Putamen (tissue), 1 donor: ENCODE measurements at places on chromosomes 2 and 18.

GRCh38 chr2:143852759-143853158 lies 667.2 kb downstream of the ZEB2 start:
- DNase-seq: no peak

DNA sequence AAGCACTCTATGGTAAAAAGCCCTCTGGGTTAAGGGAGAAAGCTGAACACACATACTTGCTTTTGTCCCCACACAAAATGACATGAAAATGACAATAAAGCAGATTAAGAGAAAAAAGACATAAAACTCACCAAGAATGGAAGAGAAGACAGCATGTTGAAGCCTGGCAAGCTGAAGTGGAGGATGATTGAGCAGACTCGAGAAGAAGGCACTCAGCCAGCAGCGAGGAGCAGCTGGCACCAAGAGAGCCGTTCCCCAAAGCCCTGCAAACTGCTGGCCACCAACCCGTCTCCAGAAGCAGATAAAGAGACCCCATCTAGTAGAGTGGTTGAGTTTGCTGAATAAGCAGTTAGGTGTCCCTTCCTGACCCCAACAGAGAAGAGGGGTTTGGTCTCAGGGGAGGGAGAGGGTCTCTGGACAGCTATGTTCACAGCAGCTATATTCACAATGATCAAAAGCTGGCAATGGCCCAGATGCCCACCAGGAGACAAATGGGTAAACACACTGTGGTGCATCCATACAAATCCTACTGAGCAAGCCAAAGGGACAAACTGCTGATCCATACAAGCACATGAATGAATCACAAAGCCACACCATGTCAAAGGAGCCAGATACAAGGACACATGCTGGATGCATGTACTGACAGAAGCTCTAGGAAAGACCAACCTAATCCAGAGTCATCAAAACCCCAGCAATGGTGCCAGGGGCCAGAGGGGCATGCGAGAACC lies 36.9 kb downstream of the FAM168B start:
- DNase-seq: no peak

DNA sequence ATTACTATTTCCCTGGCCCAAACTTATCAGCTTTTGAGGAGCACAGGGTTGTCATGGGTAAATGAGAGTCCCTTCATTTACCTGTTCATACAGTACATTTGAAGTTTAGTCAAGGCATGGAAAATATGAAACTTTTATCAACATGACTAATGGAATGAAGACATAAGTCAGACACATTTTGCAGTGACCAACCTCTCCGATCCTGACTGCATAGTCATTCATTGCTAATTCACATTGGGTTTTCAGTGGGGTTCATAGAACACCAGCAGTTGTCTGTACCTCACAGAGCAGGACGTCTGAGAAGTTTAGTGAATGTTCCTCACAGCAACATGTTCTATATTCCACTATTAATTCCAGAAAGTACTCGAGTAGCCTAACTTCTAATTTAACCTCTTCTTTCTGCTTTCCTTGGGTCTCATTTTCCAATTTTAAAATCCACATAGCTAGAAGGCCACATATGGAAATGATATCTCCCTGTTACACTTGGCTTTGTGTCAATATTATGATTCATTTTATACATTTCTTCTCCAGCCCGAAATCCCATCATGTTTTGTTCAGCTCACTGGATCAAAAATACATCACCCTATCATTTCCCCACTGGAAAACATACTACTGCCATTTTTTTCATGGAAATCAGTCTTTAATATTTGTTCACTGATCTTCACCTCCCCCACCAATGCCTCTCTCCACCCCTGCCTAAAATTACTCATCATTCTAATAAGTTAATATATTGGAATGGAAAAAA lies 65.9 kb downstream of the CDH20 start:
- no peak for DNase-seq

DNA sequence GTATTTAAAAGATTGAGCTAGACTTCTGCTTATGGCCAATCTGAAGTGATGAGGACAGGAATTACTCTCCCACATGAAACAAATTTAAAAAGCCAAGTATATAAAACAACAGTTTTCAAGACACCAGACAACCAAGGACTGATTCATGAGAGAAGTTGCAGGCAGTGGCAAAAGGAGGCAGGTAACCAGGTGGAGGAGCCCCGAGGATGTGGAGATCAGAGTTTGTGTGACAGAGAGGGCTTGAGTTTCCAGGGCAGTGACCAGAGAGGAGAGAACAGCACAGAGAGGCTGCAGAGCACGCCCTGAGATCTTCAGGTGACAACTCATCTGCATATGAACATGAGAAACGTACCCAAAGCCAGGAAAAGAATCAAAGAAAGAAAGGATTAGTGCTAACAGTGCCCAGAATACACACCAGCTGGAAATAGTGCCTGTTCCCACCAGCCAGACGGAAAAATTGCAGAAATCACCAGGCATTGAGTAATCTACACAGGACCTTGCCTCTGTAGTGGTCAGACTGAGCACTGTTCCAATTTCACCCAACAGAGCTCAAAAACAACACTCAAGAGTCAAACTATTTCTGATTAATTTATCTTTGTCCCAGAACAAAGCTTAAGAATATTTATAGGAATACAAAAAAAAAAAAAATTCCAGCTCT lies 173.1 kb downstream of the SEPTIN10 start:
- DNase-seq: no peak

GRCh38 chr2:128464456-128464855 lies 145.8 kb upstream of the HS6ST1 start:
- no peak for DNase-seq

GRCh38 chr18:61133783-61134182 lies 199.4 kb upstream of the CDH20 start:
- no peak for DNase-seq

GRCh38 chr2:75424936-75425619 lies 135.7 kb downstream of the EVA1A start:
- no peak for DNase-seq

DNA sequence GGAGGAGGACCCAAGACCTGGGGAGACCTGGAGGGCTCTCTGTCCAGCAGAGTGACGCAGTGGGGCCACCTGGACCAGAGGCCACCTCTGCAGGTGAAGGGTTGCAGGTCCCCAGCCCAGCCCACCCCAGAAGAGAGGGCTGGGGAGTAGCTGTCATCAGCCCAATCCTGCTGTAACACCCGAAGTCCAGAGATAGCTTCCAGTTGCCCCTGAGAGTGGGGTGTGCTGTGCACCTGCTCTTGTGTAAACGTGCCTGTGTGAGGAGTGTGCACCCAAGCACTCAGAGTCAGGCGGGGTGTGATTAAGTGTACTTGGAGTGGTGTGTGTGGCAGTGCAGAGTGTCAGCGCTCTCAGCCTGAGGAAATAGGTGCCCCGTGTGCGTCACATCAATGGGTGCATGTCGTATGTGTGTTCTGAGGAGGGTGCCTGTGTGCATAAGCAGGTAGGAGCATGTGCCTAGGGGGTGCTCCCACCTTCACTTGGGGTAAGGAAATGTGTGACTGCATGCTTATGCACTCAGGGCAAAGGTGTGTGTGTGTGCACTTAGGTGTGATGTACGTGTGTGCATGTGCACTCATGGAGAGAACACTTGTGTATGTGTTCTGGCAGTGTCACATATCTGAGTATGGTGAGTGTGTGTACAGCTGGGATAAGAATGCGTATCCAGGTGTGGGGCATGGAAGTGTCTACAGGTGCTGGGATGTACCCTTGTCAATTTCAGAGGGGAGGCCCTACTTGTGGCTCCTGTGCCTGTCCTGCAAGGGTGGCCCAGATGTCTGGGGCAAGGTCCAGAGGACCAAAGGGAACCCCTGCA lies 672 bp downstream of the ATP6V1B1 start:
- DNase-seq: no peak

DNA sequence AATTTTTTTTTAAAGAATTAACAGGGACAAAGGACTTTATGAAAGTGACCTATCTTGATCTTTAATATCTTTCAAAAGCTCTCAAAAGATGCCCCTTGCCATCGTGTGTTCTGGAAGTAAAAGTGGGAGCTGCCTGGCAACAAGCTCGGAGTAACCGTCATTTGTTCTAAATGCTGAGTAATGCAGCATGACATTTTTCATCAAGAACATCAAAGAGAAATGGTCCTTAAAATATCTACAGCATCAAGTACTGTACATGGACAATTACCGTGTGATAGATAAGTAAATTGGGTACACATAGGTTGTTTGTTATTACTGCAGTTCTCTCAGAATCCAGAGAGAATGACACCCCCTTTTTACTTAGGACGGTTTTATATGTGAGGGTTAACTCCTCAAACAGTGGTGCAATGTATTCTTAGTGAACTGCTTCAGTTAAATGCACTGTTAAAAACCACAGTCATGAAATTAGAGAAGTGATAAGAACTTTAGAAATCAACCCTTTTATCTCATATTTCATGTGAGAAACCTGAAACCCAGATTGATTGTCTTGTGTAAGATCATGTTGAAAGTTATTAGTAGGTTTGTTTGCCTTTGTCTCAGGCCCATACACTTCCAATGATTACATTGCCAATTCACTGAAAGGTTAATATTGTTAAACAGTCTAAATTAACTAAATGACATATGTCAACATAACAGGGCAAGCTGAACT lies 90.6 kb upstream of the HNMT start:
- DNase-seq: no peak

DNA sequence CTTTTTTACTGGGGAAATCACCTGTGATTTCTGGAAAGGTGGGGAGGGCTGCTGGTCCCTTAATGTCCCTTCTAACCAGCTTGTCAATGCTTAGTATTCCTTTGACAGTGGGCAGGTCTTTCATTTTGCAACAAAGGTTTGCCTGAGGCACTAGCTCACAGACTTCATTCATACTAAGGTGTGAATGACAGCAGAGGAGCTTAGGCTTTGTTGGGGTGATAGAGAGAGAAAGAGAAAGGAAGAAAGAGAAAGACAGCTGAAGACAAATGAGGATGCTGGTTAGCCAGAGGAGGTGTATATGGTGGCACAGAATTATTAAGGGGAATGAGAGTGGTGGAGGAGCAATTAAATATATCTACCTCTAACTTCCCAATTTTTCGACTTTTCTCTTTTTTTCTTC lies 28.9 kb upstream of the GTF2A1L start:
- DNase-seq: no peak

DNA sequence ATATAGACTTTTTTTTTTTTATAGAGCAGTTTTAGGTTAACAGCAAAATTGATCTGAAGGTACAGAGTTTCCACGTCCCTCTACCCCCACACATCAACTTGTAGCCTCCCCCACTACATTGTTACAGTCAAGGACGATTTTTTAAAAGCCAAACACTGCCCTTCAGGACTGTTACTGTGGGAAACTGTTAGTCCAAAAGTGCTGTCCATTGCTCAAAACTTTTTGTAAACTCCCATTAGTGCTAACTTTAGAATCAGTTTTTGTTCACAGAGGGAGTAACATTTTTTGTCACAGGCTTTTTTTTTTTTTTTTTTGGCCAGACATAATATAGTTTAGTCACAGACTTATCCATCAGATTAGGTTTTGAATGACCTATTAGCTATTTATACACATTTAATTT lies 24.1 kb downstream of the ELP2 start:
- DNase-seq: no peak

GRCh38 chr2:58862244-58862643 lies 621.1 kb upstream of the FANCL start:
- DNase-seq: no peak

GRCh38 chr2:189049709-189050164 lies 75.6 kb downstream of the COL3A1 start:
- no peak for DNase-seq

GRCh38 chr2:44118257-44118656 lies 50.4 kb upstream of the PPM1B start:
- no peak for DNase-seq

- no peak for DNase-seq
Observed at GRCh38 chr2:237886685-237887481, 27.5 kb downstream of the RAMP1 start.

GRCh38 chr18:27546991-27547390 lies 361.9 kb upstream of the CHST9 start:
- DNase-seq: no peak

- DNase-seq: peak; percentile 69
Observed at GRCh38 chr2:211745295-211746097, 793.1 kb downstream of the ERBB4 start.

GRCh38 chr2:138356178-138356577 lies 145.4 kb upstream of the SPOPL start:
- DNase-seq: no peak

- DNase-seq: no peak
Observed at GRCh38 chr2:13240061-13240460, 523.3 kb downstream of the TRIB2 start.

DNA sequence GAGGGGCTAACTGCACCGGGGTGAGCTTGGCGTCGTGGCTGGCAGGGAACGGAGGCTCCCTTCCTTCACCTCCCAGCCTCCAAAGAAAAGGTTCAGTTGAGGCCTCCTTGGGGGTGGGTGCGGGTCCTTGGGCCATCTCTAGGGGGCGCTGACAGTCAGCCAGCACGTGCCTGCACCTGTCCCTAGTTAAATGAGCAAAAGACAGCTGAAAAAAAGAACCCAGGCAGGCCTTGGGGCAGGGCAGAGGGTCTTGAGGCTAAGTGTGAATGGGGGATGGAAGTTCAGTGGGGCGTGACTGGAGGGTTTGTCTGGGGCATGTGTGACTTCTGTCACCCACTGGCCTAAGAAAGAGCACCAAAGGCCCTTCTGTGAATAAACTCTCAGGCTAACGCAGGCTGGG lies 56.4 kb downstream of the ZFP36L2 start:
- DNase-seq: no peak

DNA sequence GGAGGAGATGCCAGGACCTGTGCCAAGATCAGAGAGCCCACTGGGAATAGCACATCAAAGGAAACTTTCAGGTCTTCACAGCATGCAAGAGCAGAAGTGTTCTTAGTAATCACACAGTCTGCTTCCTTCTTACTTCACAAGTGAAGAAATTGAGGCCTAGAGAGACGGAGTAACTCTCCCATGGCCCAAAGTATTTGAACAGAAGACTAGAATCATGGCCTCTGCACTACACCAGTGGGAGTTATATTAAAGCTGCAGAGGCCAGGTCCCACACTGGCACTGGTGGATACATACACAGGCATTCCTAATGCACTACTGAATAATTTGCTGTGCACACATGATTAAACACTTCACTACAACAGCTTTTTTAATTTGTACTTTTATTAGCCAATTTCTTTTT lies 107.6 kb upstream of the RMP24 start:
- no peak for DNase-seq

DNA sequence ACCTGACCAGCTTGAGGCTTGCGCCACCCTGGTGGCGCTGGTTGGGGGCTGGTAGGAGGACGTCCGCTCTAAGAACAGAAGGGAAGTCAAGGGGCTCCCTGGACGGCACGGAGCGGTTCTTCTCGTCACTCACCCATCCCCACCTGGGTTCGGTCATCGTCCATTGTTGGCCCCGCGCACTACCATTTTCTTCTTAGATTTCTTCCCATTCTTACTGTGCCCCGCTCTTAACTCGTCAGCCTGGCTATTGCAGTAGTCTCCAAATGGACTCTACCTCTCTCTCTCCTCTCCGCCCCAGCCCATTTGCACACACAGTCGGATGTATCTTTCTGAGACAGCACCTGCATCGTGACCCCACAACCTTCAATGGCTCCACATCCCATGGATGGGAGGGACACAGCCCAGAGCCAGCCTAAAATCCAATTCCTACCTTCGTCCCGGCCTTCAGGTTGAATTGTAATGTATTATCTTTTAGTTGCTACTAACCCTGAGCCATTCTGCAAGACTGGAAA lies 814 bp upstream of the RAB1A start:
- no peak for DNase-seq

GRCh38 chr2:17803497-17803896 lies 12.8 kb upstream of the MSGN1 start:
- no peak for DNase-seq

- no peak for DNase-seq
Observed at GRCh38 chr2:241500016-241500415, 8.4 kb downstream of the STK25 start.
